Stimulated activated CD8-positive, alpha-beta memory T cell treated with anti-CD3 and anti-CD28 coated beads, Interleukin-7, amount 100 ng/mL, for 48 hours (primary cell): ENCODE measurements at places on chromosomes 13 and 19.

DNA sequence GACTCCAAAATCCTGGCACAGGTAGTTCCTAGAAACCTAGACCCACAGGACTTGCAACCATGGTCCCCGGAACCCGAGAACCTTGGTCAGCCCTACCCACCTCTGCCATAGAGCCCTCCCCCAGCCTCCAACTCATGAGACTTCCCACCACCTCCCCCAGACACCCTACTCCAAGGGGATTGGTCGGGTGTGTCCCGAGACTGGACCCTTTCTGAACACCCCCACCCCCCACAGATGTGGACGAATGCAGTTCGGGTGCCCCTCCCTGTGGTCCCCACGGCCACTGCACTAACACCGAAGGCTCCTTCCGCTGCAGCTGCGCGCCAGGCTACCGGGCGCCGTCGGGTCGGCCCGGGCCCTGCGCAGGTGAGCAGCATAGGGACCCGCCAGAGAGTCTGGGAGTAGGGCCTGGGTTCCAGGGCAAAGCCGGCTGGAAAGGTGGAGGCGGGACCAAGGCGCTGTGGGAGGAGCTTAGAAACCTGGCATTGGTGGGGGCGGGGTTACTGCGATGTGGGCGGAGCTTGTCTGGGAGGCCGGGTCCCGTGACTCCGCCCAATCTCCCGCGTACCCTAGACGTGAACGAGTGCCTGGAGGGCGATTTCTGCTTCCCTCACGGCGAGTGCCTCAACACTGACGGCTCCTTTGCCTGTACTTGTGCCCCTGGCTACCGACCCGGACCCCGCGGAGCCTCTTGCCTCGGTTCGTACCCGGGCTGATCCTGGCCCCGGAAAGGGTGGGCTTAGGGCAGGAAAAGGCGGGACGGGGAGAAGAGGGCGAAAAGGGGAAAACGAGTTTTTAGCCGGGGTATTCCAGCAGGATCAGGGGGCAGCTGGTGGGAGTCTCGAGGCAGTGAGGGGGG, 11.9 kb downstream of the LTBP4 start:
- peak; percentile 66 for DNase-seq

DNA sequence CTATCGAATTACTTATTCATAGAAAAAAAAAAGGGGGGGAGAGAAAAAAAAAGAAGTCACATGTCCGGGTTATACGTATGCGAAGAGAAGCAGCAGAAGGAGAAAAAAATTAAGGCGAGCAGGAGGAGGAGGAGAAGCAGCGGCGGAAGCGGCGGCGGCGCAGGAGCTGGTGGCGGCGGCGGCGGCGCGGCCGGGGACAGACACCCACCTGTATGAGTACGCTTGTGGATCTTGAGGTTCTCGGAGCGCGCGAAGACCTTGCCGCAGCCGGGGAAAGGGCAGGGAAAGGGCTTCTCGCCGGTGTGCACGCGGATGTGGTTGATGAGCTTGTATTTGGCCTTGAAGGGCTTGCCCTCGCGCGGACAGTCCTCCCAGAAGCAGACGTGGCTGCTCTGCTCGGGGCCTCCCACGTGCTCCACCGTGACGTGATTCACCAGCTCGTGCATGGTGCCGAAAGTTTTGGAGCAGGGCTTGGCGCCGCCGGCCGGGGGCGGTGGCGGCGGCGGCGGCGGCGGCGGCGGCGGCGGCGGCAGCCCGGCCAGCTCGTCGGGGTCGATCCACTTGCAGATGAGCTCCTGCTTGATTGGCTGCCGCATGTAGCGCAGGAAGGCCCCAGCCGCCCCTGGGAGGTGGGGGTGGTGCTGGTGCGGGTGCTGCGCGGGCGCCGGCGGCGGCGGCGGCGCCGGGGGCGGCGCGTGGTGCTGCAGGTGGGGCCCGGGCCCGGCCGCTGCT, 1.5 kb downstream of the ZIC5 start:
- no peak for DNase-seq

DNA sequence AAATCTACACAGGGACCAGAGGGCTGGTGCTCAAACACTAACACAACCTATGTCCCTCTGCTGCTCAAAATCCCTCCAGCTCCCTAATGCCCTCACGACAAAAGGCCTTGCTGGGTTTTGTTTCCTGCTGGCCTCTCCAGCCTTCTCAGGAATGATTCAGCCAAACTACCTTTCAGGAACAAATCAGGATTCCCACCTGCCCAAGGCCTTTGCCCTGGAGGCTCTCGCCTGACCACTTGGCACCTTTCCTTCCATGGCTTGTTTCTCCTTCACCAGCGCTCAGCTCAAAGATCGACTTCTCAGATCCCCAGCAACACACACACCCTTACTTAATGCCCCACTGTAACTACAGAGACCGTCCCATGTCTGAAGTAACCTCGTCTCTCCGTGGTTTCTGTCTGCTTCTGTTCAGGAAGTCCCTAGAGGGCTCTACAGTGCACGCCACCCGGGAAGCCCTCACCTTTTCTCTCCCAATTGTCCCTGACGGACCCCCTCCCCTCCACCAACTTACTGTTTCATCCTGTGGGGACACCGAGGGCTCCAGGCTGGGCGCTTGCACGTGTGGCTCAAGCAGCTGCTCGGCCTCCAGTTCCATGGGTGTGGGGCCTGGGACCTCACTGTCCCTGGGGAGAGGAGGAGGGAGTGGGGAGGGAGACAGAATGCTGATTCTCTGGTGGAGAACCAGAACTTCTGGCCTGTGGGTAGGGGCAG, 3.2 kb upstream of the SIX5 start:
- DNase-seq = no peak

DNA sequence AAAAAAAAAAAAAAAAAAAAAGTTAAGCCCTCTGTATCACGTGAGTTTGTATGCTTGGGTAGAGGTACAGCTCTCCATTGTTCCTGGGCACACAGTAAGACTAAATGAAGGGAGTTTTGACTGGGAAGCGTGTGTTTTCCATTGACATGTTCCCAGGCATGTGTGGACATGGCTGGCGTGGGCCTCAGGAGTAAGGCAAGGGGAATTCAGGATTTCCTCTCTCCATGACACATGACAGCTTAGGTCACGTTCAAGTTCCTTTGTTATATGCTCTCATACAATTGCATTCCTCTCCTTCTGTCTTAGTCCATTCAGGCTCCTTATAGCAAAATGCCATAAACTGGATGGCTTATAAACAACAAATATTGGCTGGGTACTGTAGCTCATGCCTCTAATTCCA, 17.1 kb upstream of the MAP3K10 start:
- no peak for DNase-seq

DNA sequence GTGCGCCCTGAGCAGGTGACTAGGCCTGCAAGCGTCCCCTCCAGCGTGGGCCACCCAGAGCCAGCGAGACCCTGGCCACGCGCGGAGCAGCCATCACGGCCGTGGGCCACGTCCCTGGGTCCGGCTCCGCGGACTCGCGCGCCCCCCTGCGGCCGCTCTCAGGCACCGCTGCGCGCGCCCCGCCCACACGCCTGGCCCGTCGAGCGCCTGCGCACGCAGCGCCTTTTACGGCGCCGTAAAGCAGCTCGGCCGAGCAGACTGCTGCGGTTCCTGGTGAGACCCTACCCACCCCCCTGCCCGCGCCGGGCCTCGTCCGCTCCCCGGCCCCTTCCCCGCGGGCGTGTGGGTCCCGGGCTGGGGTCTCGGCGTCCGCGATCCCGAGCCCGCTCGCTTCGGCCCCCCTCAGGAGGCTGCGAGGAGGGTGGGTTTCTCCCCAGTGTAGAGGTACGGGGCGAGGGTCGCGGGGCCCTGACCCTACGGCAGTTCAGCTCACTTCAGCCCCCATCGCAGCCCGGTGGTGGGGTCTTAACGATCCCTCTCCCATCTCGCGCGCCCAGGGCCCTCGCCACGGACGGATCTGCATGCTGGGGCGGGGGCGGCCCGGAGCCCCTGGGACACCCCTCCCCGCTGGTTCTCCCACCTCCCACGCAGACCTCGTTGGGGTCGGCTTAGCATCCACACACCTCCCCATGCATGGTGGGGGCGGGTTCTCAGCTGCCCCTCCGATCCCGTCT, at the start of gene TRAPPC5:
Gene TRAPPC5, plus strand, starts transcription at position 228 of the 734 bp plus-strand sequence. CDS start 1,421 bp downstream, outside the sequence.
- peak; percentile 75 for DNase-seq

DNA sequence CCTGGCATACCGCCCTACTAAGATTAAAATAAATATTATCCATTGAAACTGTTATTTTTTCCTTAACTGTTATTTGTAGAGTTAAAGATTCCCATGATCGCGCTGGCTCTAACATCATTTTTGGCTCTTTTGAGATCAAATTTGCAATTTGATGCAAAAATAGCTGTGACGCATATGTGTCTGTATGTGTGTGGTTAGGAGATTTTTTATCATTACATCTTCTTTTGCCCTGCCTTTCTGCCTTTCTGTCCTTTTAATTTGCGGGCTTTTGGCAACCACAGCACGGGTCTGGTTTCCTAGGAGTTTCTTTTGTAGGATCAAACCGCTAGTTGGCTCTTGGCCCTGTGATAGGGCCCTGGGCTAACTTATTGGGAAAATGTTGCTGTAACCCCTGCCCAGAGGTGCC, 37.3 kb upstream of the ALOX5AP start:
- no peak for DNase-seq
